ENCODE measurements at places on chromosomes 2 and 18. TPM values are rescaled to one million over a fixed set of nuclear protein-coding genes. Genes with fewer than 3 reads are reported as not detected.

RND3 gene
- 1,266 TPM for total RNA-seq

CLHC1 gene
- 14.8 TPM for total RNA-seq

CD226 gene
- total RNA-seq: 0.97 TPM

HDLBP gene
- total RNA-seq: 1,343 TPM

CFAP210 gene
- not detected for total RNA-seq

- no peak for DNase-seq
Measured at GRCh38 chr2:69036926-69037325, 23.9 kb downstream of the ANTXR1 start.

DNA sequence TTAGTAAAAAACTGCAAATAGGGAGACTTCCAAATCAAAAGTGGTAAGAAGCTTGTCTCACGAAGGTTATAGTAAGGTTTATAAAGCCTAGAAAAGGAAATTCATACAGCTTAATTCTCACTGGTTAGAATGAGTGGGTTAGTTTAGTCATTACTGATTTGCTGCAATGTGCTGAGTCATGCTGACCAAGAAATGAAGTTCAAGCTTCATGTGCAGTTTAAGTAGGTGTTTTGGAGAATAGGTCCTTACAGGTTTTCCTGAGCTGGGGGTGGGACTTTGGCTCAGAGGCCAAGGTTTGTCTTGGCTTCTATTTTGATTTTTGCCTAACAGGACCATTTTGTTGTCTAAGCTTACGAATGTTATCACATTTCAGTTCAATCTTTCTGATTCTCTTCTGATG is 15.1 kb downstream of the CLIP4 start:
- DNase-seq: peak; percentile 82

GRCh38 chr2:98518101-98518500 is 73.4 kb downstream of the INPP4A start:
- peak; percentile 64 for DNase-seq

DNA sequence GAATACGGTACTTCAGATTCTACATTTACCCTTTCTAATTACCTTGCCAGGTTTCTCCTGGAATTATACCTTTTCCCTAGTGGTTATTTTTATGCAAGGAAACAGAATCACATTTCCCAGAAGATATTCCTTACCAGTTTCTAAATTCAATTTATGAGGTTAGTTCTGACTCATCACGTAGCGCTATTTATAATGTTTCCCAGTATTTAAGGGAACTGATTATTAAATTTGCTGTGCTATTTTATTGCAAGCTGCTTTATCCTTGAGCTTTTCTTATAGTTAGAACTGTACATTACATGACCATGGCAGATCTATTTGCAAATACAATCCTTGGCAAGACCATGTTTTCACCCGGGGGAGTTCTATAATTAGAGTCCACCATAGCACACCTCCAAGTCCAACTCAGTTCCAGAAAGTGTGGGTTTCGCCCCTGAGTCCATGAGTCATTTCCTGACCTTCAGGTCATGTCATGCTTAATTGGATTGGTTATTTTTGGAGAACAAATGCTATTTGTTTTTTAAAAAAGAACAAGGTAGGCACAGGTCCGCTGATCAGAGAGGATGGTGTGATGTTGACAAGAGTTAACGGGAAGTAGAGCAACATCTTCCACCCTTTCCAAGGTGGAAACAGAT is 126.6 kb downstream of the ZNF532 start:
- peak; percentile 51 for DNase-seq

GRCh38 chr18:7784171-7784570 is 217.1 kb downstream of the PTPRM start:
- no peak for DNase-seq

- DNase-seq: no peak
Measured at GRCh38 chr2:25145803-25146202, 22.6 kb downstream of the POMC start.

DNA sequence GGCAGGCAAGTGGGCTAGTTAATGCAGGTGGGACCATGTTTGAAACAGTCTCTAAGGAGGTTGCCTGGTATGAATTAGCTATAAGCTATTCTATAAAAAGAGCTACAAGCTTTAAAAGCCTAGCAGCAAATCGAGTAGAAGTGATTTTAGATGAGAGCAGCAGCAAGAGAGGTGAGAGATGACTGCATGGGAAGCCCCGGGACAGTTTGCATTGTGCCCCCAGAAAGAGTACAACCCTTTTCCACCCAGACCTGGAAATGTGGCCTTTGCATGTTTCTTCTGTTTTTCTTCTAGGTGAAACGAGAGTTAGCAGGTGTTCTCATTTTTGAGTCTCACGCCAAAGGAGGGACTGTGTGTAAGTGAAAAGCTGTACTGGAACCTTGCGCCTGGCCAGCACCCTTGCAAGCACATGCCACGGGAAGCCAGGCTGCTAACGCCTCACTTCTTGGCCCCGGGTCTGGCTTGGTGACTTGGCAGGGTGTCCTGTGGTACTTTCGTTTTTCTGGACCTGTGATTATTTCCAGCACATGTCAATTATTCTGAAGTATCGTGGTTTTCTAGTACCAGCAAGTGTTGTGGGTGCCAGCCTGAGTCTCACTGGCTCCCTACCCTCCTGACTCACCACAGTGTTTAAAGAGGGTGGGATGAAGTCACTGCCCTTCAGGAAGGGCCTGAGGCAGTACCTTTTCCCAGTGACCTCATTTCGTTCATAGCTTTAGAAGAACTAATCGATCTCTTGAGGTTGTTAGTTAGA is 90.3 kb upstream of the MAP3K20 start:
- no peak for DNase-seq

GRCh38 chr2:50727636-50728339 is 304.1 kb downstream of the NRXN1 start:
- no peak for DNase-seq

All from fibroblast of villous mesenchyme (primary cell).